Activated CD4-positive, alpha-beta memory T cell treated with anti-CD3 and anti-CD28 coated beads, Interleukin-2, amount 10 ng/mL, durations not matched to agents 7 days and 5 days (primary cell): ENCODE measurements at places on chromosomes 4 and X.

DNA sequence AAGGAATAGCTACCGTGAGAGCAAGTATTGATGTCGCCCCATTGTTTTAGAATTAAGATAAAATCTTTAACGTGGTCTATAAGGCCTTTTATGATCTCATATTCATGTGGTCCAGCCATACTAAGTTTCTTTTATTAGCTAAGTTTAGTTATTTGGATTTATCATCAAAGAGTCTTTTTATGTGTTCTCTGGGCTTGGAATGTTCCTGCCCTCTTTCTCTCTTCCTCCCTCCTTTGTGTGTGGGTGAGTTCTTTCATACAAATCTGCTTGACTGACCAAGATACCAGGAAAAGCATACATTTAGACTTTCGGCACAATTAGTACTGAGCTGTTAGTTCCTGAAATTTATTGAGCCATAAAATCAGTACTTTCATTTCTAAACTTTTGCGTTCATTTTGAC, 11.3 kb downstream of the TDO2 start:
- H3K27me3 ChIP-seq: peaks cover 3% of the 10 kb centered on the region
- no peak for DNase-seq

GRCh38 chr4:2767046-2767704, 11.0 kb upstream of the TNIP2 start:
- H3K4me3 ChIP-seq: no peak overlapping the region
- H3K4me1 ChIP-seq: peaks cover 30% of the 10 kb centered on the region
- H3K27me3 ChIP-seq: no peaks in the 10 kb centered on the region
- no peak overlapping the region for H3K27ac ChIP-seq

DNA sequence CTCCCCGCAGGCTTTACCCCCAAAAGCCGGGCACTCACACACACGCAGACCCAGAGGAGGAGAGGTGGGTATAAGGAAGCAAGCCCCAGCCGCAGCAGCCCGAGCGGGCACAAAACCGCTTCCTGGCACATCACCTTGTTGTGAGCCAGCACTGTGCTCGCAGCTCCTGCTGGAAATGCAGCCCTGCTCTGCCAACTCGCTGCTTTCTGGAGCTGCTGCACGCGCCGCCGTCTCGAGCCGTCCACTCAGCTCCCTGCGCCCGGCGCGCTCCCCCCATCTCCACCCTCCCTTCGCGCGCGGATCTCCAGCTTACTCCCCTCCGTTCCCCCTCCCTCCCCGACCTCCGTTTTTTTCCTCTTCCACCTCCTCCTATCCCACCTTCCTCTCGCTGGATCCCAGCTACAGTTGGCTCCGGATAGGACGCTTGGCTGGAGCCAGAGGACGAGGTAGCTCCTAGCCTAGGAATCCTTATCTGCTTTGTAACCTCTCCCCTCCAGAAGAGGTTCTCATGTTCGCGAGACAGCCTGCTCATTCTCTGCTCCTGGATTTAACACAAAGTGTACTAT, at the start of gene SPOCK3:
Gene SPOCK3, minus strand, starts transcription at position 179 of the 566 bp plus-strand sequence.
- H3K4me1 ChIP-seq: peaks cover 1% of the 10 kb centered on the region
- no peak within 1 kb of the TSS for H3K4me3 ChIP-seq
- H3K27me3 ChIP-seq: peaks cover 20% of the 10 kb centered on the region
- no peaks in the 10 kb centered on the region for H3K36me3 ChIP-seq
- no peak for DNase-seq
- no peak within 1 kb of the TSS for H3K27ac ChIP-seq

DNA sequence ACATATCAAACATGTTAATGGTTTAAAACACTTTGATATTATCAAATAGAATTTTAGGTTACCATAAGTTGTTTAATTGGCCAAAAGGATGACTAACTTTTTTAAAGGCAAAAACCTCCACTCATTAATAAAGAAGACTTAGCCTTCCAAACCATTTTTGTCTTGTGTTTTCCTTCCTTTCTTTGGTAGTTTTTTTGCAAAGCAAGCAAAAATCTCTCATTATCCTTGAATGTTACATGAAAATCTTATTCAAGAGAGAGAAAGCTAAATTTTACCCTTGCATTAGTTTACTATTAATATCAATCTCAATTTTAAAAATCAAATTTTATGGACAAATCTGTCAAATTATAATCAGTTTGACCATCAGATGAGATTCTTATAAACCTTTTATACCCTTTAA, 419.5 kb downstream of the SPIN4 start:
- no peaks in the 10 kb centered on the region for H3K36me3 ChIP-seq
- no peak for DNase-seq
- no peak overlapping the region for H3K4me3 ChIP-seq
- no peaks in the 10 kb centered on the region for H3K27me3 ChIP-seq
- no peaks in the 10 kb centered on the region for H3K4me1 ChIP-seq

GRCh38 chr4:22515888-22516541, at the start of gene ADGRA3:
Gene ADGRA3 (minus strand): TSS chr4:22516066. CDS start chr4:22515784, 282 bp downstream.
- H3K36me3 ChIP-seq: peaks cover 3% of the 10 kb centered on the region
- peaks cover 24% of the 10 kb centered on the region for H3K27me3 ChIP-seq
- H3K4me1 ChIP-seq: peaks cover 4% of the 10 kb centered on the region
